ENCODE measurements at places on chromosomes 1 and 21. TPM values are rescaled to one million over a fixed set of nuclear protein-coding genes. Genes with fewer than 3 reads are reported as not detected.

DNA sequence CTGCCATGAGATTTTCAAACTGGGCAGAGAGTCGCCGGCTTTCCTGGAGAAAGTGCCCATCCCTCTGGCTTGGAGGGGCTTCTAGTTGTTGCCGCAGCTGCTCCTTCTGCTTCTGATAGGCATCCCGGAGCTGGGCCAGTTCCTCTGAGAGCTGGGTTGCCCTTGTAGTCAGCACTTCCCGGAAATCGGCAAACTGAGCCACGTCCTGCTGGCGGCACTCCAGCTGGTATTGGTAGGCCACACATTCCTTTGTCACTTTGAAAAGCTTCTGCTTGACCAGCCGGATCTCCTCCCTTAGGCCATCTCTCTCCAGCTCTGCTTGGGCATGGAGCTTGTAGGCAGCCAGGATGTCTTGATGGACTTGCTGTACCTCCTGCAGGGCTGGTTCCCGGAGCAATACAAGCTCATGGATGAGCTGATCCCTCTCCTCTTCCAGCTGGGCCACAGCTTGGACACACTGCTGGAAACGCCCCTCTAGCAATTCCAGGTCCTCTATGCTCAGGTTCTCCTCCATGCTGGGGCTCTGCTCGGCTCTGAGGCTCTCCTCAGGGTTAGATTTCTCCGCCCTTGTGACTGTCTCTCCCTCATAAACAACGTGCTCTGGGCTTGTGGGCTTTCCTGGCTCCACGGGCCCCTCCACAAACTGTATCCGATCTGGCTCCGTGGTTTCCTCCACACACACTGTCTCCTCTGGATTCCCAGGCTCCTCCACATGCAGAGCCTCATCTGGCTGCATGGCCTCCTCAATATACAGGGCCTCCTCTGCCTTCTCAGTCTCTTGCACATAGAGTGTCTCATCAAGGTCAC is 7.3 kb downstream of the SYNC start:
- peak; percentile 67 for DNase-seq

- no peak for DNase-seq
These were observed 7.0 kb upstream of the TRIT1 start for GRCh38 chr1:39890273-39890672.

- DNase-seq, result no peak
These were observed 25.7 kb downstream of the SLC37A1 start for GRCh38 chr21:42539342-42539741.

DNA sequence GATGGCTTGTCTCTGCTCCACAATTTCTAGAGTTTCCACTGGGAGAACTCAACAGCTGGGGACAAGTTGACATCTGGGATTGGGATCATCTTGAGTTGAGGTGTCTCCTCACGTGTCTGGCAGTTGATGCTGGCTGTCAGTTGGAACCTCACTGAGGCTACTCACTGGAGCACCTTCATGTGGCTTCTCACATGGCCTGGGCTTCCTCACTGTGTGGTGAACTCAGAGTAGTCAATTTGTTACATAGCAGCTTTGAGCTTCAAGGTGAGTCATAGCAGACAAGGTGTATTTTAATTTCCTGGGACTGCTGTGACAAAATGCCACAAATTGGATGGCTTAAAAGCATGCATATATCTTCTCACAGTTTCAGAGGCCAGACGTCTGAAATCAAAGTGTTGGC is 44.0 kb downstream of the NTNG1 start:
- DNase-seq, result no peak

GRCh38 chr1:13535227-13535626 is 21.4 kb upstream of the LRRC38 start:
- no peak for DNase-seq

GRCh38 chr21:45636951-45637646 is 6.4 kb upstream of the PCBP3 start:
- DNase-seq, result peak; percentile 7

DNA sequence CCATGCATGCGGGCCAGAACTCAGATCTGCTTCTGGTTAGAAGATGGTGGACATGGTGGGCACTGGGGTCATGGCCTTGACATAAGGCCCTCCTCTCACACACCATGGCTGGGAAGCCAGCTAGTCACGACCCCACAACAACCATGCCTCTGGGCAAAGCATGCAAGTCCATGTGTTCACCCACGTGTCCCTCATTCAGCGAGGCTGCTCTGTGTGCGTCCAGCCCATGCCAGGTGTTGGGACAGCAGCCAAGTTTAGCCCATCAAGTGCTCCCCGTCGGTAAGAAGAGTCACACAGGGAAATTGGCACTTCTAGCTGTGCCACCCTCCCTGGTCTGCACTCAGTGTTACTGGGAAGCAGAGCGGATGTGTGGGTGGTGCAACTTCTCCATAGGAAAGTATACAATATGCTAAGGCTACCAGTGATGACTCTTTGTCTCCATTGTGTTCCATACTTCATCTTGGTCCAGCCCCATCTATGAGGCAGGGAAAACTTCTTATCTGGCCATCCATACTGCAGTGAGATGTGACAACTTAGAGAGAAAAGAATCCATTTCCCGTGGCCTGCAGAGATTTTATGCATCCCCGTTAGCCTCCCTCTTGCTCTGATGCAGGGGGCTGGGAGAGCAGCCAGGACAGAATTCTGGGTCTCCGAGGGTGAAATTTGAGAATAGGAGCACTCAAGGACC is 198.0 kb downstream of the GRIK3 start:
- DNase-seq, result no peak

- DNase-seq, result peak; percentile 1
These were observed 41.5 kb downstream of the IGSF21 start for GRCh38 chr1:18149027-18149641.

The OR2G6 gene
- not detected for polyA plus RNA-seq

The OBSCN gene
- polyA plus RNA-seq, result 0.87 TPM

The TRIM67 gene
- polyA plus RNA-seq, result 0.02 TPM

The MROH9 gene
- not detected for polyA plus RNA-seq

The TAF13 gene
- polyA plus RNA-seq, result 98.7 TPM

The ESRRG gene
- polyA plus RNA-seq, result 0.17 TPM

Data from fibroblast of lung (primary cell).